ENCODE measurements at places on chromosomes 6 and 20.

- no peak for DNase-seq
Measured at GRCh38 chr6:33490621-33491020, 36.2 kb downstream of the ZBTB9 start.

GRCh38 chr20:44039741-44040140 is 125.1 kb downstream of the TOX2 start:
- DNase-seq = no peak

DNA sequence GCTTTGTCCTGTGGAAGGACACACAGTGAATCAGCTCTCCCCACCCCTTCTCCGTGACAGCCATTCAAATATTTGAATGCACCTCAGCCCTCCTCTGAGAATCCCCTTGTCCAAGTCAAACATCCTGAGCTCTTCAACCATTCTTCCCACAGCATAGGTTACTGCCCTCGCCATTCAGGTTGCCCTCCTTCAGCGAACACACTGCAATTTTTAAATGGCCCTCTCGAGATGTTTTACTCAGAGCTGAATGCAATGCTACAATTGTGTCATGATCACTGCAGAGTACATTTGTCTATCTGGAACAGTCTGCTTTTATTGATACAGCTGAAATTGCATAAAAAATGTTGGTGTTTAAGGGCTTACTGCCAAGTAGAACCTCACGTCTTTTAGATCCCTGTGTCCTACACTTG is 48.9 kb downstream of the SLC2A12 start:
- no peak for DNase-seq

- DNase-seq = peak; percentile 46
Measured at GRCh38 chr20:34249291-34249690, 8.1 kb downstream of the ASIP start.

DNA sequence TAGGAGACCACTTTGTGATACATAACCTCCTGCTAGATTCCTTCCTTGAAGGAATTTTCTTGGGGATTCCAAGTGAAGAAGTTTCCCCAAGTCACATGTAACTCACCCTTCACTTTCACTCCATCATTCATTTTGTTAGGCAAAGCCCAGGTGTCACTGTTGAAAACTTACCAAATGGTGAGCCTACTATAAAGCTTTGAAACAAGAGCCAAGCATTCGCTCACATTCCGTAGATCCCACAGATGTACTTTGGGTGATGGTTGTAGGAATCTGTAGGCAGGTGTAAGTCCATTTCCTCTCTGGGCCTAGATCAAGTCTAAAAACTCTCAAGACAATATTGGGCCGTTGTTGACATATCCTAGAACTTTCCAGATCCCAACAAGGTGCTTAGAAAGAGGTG is 74.1 kb downstream of the PRDM1 start:
- DNase-seq = no peak

- DNase-seq = peak; percentile 74
Measured at GRCh38 chr20:325889-326644, 715 bp downstream of the SOX12 start.

GRCh38 chr6:16305788-16306187 is 67.4 kb downstream of the GMPR start:
- no peak for DNase-seq

DNA sequence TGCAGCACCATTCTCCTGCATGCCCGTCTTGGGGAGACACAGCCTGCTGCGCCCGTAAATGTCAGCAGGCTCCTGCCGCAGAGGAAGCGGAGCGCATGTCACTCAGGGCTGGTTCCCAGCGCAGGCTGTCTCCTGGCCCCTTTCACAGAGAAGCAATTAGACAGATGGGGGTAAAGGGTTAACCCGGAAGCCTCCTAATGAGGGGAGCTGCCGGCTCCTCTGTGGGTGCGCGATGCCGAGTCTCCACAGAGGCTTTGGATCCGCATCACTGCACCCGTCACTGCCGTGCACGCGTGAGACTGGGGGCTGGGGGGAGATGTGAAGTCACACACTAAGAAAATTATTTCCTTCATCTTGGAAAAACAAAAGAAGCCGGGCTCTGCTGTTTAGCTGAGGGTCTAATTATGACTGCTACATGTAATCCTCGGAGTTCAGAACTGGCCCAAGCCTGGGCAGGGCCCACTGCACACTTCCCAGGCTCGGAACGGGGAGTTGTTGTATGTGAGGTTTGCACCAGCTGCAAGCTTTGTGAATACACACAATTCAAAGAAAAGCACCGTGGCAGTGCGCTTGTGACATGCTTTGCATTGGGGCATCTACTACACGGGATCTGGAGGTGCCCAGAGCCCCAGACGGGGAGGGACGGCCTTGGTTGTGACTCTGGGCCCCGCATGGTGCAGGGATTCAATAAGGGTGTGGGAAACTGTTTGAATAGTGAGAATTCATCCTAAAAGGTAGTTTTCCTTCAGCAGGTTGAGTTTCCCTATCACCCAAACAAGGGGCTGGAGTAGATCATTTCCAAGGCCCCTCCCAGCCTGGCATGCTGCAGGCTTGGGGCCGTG is 331.6 kb downstream of the TAF4 start:
- no peak for DNase-seq

DNA sequence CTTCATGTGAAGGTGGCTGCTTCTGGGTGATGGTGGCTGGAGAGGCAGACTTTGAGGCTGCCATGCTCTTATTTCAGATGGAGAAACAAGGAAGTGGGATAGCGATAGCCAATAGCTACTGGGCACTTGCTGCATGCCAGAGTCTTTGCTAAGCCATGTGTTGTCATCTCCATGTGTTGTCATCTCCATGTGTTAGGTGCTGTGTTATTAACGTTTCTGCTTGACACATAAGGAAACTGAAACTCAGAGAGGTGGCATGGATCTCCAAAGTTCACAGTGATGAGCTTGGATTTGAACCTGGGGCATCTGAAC is 16.9 kb downstream of the KIAA1755 start:
- no peak for DNase-seq

- no peak for DNase-seq
Measured at GRCh38 chr20:49136817-49137571, 51.1 kb downstream of the STAU1 start.

- peak; percentile 53 for DNase-seq
Measured at GRCh38 chr6:52514514-52514913, 62.3 kb downstream of the TRAM2 start.

- DNase-seq = no peak
Measured at GRCh38 chr6:106574741-106575458, 54.4 kb downstream of the RTN4IP1 start.

DNA sequence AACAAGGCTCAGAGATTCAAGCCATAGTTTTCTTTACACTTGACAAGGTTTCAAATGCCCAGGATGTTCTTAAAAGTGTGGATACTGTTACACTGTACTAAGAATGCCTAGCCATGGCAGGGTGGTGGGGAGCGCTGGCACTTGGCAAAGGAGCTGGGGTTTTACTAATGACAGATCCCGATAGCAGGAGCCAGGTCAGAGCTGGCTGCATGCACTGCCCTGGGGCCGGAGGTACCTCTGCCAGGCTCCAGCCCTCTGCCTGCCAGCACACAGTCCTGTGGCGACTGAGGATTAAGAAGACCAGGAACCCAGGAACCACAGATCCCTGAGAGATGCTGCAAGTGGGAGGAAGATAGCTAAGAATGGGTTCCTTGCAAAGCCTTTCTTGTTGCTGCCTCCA is 260.3 kb downstream of the ALDH8A1 start:
- no peak for DNase-seq

GRCh38 chr6:104118274-104118673 is 741.4 kb downstream of the HACE1 start:
- no peak for DNase-seq

- no peak for DNase-seq
Measured at GRCh38 chr6:98836962-98837944, 2.9 kb downstream of the POU3F2 start.

GRCh38 chr20:61514018-61514365 is 261.9 kb downstream of the CDH4 start:
- no peak for DNase-seq

GRCh38 chr6:15949982-15950381 is 178.9 kb upstream of the MYLIP start:
- DNase-seq = no peak

DNA sequence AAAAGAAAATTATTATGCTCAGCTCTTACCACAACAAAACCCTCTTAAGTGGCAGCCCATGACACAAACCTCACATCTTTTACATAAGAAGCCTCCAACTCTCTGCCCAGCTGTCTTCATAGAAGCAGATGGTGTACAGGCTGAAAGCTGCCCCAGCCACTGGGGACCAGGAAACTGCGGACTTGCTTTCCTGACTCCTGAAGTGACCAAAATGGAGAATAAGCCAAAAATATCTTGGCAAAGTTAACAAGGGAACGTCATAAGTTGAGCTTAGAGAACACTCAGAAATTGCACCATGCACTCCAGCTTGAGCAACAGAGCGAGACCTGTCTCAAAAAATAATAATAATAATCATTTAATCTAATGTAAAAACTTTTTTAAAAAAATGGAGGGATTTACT is 160.3 kb upstream of the CDYL start:
- no peak for DNase-seq

- no peak for DNase-seq
Measured at GRCh38 chr6:19839237-19839546, 2.0 kb downstream of the ID4 start.

DNA sequence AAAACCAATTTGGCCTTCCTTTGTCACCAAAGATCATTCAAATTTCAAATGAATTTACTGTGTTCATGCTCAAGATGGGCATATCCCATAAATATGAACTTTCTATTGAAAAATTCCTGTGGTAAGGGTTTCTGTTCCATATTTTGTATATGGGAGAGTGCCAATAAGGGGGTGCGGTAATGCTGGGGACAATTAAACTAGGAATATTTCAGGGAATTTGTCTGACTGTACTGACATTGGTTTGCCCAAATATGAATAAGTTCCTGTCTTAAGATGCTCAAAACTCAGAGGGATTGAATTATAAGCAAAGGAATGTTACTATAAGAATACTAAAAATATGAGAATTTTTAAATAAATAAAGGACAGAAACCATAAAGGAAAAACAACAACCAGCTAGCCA is 553.0 kb upstream of the MARCKS start:
- no peak for DNase-seq

GRCh38 chr6:5984150-5985089 is 22.3 kb downstream of the NRN1 start:
- peak; percentile 19 for DNase-seq

- no peak for DNase-seq
Measured at GRCh38 chr6:48775157-48775556, 664.2 kb upstream of the PTCHD4 start.

- DNase-seq = peak; percentile 72
Measured at GRCh38 chr6:12637960-12638641, 78.5 kb upstream of the PHACTR1 start.

- no peak for DNase-seq
Measured at GRCh38 chr6:156762547-156762946, 14.6 kb upstream of the ARID1B start.

GRCh38 chr6:108251252-108251651 is 9.6 kb downstream of the SNX3 start:
- no peak for DNase-seq

DNA sequence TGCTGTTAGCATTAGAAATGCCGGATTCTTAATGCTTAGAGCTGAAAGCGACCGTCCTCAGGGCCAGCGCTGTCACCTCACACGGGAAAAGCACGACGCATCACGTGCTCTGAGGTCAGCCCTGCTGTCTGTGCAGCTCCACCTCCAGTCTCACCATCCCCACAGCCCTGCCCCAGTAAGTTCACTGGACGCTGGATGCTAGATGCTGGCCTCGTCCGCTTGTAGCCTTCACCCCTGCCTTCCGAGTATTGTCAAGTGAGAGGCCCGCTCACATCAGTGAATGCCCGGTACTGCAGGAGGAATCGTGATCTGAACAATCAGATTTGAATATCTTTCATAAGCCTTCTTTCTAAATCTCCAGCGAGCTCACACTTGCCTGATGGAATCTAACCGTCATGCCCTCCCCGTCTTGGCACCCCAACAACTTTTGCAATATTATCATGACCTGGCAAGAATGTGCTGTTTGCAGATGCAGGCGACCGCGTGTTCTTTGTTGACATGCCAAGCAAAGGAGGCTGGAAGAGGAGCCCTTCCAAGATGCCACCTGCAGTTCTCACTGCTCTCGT is 64.9 kb downstream of the DLL1 start:
- DNase-seq = no peak

- no peak for DNase-seq
Measured at GRCh38 chr6:55445648-55446204, 118.5 kb downstream of the GFRAL start.

DNA sequence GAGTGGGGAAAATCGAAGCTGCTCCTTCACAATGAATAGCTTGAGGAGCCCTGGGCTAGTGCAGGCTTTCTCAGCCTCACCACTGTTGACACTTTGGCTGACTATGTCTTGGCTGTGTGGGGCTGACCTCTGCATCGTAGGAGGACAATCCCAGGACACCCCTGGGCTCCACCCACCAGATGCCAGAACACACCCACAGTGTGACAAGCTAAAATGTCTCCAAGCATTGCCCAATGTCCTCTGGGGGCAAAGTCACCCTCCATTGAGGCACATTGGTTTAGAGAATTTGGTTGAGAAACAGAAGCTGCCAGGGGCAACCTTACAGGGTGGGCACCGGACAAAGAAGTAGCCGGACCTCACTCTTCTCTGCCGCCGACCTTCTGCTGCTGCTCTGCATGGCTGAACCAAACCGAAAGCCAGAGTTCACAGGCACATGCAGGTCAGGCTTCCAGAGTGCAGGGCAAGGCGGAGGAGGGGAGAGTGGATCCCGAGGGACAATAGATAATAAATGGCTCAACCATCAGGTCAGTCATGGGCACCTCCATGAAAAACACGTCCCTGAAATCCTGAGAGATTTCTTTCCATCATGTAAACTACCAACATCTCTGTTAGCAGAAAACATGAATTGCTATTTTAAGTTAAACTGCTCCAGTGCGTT is 189.0 kb downstream of the LRFN2 start:
- DNase-seq = no peak

- DNase-seq = no peak
Measured at GRCh38 chr6:2560917-2561698, 189.6 kb downstream of the MYLK4 start.

- DNase-seq = peak; percentile 16
Measured at GRCh38 chr6:166541366-166541765, 45.1 kb downstream of the RAMACL start.

- peak; percentile 61 for DNase-seq
Measured at GRCh38 chr20:64161356-64162238, 2.7 kb upstream of the MYT1 start.

- no peak for DNase-seq
Measured at GRCh38 chr6:8181160-8181881, 79.0 kb upstream of the EEF1E1 start.
